ENCODE measurements at places on chromosomes 1 and 21.

- no peak for DNase-seq
Measured at GRCh38 chr1:56068908-56069307, 510.5 kb downstream of the PLPP3 start.

GRCh38 chr1:67524143-67525052 is 94.2 kb upstream of the SERBP1 start:
- DNase-seq = no peak

DNA sequence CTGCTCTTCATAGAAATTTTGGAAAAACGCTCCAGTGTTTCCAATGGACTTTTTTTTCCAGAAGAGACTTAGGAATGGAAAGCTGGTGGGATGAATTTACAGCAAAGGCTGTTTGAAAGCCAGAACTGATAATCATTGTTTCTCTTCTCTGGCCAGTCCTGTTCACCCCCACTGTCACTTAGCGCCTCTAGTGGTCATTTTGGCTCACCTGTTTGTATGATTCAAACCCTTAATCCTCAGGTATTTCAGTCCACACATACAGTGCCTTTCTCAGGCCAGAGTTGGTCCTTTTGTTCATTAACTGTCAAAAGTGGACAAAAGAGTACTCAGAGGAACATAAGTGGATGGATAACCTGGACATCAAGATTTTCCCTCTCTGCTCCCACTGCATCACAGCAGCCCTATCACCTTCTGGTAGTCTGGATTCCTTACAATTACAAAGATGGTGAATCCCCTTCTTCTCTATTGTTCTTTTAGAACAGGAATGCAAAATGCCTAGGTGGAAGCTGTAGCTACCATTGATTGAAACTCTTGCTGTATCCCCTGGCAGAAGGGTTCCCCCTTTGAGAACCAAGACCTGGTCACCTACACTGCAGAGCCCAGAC is 177.6 kb upstream of the OLFM3 start:
- DNase-seq = no peak

- no peak for DNase-seq
Measured at GRCh38 chr1:82979593-82980236, 1019.2 kb downstream of the TTLL7 start.

DNA sequence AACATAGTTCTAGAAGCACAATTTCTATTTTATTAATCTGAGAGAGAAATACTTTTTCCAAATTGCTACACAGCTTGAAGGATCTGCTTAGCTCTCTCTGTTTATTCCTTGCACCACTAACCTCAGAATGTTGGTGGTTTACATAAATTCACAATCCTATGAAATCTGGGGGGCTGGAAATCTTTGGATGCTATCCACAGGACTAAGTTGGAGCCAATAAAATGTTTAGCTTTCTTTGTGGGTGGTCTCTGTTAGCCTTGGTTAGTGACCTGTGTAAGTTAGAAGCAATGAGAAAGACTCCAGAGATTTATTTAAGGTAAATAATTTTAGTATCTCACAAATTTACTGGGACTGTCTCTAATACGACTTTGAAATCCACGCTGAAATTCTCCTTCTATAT is 418.1 kb downstream of the ADGRL2 start:
- DNase-seq = no peak

DNA sequence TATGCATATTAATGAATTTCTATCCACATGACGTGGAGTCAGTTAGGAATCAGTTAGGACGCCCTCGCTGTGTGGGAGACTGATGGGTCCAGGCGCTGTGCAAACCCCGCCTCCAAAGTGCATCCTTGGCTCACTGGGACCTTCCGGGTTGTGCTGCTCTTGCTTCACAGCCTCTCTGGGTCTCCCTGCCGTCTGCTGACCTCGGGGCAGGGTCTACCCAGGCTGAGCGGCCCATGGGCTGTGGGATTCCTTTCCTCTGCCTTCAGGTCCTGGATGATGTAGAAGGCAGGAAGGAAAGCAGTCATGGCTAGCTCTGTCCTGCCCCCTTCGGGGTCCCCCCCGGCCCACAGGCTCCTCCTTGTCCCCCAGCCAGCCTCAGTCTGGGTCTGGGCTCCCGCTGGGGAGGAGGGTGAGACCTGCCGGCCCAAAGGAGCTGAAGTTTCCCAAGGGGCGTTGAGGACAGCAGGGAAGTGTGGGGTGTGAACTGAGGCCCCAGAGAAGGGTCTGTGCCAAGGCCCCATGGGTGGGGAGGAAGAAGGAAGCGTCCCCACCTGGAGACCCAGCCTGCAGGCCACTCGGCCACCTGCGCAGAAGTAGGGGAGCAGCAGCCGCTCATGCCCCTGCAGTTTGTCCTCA is 24.6 kb upstream of the CDK11A start:
- DNase-seq = no peak

GRCh38 chr1:47507881-47508701 is 70.2 kb downstream of the FOXD2 start:
- peak; percentile 10 for DNase-seq

DNA sequence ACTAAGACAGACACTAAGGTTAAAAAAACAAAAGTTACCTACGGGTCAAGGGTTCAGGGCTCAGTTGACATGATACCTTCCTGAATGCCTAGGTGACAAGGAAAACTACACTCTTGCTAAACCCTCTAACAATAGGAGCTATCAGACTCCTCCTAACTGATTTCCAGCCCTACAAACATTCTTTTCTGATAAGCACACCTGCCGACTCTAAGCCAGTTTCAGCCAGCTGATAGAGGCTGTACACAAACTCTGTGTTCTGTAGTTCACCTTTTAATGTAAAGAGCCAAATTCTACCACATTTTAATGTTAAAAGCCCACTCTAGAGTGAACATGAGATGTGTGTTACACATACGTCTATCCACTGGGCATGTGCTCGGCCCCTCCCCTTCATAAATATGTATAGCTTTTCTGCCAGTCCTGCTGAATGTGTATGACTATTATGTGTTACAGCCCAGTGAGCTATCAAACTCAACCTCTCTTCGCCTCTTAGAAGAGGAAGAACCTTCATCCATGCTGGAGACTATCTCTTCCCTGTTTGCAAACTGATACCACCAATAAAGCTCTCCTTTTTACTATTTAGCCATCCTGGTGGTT is 40.0 kb upstream of the FAM163A start:
- no peak for DNase-seq

DNA sequence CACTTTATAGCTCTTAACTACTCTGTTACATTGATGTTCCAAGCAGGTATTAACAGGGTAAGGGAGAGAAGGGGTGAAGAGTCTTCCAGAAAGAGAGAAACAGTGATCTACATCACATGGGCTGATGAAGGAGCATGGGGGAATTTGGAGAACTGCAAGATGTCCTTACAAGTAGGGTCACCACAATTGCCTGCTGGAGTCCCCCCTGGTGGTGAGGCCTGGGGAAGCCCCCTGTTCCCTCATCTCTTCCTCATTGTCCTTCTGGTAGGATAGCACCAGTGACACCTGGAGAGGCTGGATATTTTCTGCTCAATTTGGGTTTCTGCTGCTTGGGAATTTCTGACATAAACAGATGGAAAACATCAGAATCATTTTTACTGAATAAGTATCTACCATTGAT is 126.6 kb downstream of the RUNX1 start:
- no peak for DNase-seq

DNA sequence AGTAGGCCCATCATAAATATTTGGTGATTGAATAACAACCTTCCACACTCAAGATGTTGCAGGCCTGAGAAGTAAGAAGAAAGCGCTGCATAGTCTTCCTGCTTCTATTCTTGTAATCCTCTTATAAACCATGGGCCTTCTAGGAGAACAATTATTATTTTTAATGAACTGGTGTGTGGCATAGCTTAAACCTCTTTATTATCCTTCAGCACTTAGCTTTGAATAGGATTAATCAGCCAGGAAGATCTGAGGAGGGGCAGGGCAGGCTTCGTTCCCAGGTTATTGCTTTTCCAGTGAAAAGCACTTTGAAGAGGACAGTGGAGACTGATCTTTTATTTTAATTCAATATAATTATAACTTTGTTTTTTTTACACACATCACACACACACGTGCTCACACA is 42.3 kb downstream of the KIF26B start:
- no peak for DNase-seq

- DNase-seq = no peak
Measured at GRCh38 chr1:154533952-154534844, 24.3 kb downstream of the UBE2Q1 start.

GRCh38 chr21:41589131-41589530 is 81.2 kb upstream of the TMPRSS2 start:
- no peak for DNase-seq

DNA sequence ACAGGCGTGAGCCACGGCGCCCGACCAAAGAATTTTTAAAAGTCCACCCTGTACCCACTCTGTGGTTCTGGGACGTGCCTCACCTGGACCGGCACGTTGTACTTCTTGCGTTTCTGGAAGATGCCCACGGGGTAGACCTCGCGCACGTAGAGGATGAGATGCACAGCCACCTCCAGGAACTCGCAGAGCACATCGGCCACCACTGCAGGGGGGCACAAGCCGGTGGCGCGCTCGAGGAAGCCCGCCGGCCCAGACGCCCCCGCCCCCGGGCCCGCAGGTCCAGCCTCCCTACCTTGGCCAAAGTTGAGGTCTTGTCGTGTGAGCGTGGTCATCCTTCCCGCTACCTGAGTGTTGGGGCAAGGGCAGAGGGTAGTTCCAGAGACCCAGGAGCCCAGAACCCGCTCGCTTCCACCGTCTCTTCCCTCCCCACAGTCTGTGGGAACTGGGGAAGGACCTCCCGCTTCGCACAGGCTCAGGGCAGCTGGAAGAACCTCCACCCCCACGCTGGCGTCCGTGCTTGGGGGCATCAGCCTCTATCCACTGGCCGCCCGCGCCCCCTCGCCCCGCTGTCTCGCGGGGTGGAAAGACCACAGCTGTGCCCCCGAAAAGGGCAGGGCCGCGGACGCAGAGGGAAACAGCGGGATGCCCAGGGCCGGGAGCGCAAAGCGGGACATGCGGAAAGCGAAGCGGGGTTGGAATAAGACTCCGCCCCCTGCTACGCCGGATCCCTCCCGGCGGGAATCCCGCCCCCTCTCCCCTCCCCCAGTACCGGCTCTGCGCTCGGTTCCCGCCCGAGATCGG is 478 bp downstream of the MAD2L2 start:
- DNase-seq = peak; percentile 8

DNA sequence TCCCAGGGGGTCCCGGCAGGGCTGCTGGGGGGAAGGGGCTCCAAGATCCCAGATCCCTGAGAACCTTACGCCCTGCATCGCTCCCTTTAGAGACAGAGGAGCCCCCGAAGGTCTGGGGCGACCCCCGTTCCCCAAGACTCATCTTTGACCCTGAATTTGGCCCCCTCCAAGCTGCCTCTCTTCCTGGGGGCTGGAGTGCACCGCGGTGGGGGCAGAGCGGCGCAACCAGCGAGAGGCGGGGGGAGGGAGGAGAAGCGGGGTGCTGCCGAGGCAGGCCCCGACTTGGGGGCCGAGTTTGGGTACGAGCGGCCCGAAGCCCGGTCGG is 5.4 kb upstream of the PLEKHG5 start:
- DNase-seq = no peak

- no peak for DNase-seq
Measured at GRCh38 chr1:220371324-220371723, 99.1 kb upstream of the RAB3GAP2 start.

GRCh38 chr1:217522277-217522676 is 108.6 kb downstream of the GPATCH2 start:
- no peak for DNase-seq

- DNase-seq = no peak
Measured at GRCh38 chr1:55894521-55894920, 679.4 kb upstream of the USP24 start.

DNA sequence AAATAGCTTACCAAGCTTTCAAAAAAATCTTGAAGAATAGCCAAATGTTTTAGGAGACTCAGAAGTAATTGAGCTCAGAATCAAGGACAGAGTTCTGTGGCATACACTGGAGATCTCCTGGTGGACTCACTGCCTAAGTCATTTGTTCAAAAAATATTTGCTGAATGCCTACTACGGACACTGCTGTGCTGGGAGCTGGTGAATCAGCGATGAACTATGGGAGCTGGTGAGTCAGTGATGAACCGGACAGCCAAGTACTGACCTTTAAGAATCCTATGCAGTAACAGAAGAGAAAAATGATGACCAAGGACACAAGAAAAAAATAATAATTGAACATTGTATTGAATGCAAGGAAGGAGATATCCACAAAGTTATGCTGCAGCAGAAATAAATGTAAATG is 717.9 kb upstream of the CXADR start:
- no peak for DNase-seq

DNA sequence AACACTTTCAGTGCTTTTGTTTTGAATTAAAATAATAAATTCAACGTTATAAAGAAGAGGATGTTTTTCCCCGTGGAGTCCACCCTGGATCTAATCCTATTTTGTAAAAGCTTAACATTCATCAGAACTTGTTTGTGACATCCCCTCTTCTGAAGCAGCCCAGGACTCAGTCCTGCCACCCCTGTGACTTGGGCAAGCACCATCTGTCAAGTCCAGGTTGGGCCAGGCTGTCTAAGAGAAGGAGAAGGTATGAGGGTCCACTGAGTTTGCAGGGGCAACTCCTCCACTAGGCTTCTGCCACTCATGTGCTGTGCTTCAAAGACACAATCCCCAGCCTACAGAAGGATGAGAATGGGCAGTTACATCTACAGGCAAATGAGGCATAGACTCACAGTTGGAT is 59.7 kb downstream of the MT1HL1 start:
- no peak for DNase-seq

DNA sequence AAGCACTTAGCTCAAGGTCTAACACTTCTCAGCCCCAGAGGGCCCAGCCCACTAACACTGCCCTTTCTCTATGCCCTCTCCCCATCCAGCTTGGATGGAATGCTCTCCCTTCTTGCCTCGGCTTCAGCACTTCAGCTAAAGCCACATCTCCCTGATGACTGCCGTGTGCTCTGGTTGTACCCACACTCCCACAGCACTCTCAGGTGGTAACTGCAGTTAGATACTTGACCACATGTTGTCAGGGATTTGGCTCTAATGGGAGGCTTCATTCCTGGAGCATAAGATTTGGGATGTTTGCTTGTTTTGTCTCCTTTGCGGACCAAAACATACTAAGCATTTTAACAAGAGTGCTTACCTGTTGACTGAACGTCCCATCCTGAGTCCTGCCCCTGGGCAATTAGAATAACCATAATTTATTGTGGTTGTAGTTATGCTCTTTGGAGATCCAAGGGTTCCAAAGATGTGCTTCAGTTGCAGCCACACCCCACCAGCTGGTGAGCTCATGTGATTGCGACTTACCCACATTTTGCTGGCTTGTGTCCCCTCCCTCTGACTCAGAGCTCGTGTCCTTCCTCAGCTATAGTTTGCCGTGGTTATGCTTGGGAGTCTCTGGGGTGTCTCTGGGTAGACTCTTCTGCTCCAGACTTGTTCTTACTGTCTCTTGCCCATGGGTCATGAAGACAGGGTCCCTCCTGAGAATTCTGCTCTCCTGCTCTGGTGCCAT is 7.7 kb upstream of the SLC26A9 start:
- DNase-seq = no peak

DNA sequence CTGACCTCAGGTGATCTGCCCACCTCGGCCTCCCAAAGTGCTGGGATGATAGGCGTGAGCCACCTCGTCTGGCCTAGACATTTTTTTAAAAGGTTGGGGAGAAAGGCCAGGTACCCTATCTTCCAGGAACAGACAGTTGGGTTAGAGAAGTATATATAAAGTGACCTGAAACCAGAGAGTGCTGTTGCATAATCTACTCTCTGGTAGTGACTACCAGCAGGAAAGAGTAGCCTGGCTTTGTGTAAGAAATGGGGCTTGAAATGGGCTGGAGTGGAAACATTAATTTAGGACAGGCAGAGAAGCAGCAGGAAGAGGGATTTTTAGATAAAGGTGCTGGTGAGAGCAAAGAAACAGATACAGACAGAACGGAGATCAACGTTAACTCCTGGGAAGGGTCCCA is 125.8 kb upstream of the HOOK1 start:
- no peak for DNase-seq

GRCh38 chr1:44254392-44254910 is 41.2 kb downstream of the DMAP1 start:
- DNase-seq = no peak

Measured in activated T-helper 9 cell treated with anti-CD3 and anti-CD28 coated beads, Interleukin-2, amount 50 U/mL, for 16 hours (primary cell).